Stimulated activated CD8-positive, alpha-beta memory T cell treated with anti-CD3 and anti-CD28 coated beads, Interleukin-4, amount 100 ng/mL, for 1 hour (primary cell): ENCODE measurements at places on chromosomes 3 and 15.

- no peak for DNase-seq
Measured at GRCh38 chr15:40554161-40554525, 10.7 kb downstream of the CCDC32 start.

GRCh38 chr15:31328428-31328968 lies 1.9 kb downstream of the KLF13 start:
- DNase-seq: no peak

GRCh38 chr15:40336744-40337122 lies 4.0 kb downstream of the CCDC9B start:
- DNase-seq: no peak

DNA sequence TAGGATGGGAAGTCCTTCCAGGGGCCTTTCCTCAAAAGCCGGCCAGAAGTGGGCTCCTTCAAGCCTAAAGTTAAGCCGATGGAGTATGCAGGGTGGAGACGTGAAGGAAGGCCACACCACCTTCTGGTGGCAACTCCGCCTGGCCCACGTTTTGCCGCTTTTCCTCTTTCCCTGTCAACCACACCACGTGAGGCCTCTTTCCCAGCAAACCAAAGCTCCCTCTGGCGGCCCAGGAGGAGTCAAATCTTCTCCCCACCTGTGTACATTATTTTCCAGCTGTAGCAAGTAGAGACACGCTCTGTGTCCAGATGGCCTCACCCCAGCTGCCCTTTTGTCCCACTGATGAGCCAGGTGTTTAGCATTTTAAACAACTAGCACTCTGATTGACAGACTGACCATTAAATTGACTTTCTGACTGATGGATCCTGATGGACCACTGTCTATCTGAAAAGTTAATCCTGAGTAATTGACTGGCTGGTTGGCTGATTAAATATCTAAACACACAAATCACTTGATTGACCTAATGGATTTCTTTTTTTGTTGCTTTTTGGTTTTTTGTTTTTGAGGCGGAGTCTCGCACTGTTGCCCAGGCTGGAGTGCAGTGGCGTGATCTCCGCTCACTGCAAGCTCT lies 59.6 kb upstream of the ZBTB38 start:
- no peak for DNase-seq

DNA sequence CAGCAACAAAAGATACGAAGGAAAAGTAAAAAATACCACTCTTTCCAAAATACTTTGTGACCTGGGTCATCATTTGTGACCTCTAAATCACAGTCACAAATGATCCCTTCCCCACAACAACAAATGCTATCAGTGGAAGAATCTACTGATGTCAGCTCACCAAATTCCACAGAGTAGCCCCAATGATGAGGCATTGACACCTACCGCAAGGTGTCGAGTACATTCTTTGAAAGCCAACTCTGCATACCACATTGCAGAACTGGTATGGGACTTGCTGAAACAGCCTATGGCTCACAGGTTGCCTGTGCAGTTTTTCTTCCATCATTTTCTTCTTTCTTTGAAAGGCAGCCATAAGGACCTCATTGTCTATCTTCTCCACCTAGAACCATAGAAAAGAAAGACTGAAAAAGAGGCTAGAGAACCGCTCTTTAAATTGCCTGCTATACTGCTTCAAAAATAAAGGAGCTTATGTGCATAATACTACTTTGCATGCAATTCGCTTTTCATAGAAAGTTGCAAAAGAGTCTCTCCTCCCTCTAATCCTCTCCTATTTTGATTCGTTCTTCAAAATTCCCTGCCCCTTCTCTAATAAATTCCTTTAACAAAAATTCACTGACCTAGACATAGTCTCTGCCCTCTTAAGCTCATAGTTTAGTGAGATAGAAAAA lies 21.4 kb upstream of the KPNA1 start:
- no peak for DNase-seq

DNA sequence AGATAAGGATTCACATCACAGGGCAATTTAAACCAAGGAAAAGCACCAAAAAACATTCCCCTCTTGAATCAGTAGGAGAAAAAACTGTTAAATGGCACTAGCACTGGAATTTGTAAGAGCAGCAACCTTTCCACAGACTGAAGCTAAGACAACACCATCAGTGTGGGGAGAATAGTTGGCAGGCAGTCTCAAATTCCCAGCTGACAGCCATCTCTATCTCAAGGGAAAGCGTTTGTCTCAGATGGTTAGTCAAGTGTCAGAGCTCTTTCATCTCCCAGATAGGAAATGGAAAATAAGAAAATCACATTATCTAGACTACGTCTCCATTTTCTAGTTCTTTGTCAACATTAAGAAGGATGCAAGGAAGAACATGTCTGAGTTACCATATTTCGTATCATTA lies 228.7 kb downstream of the WDR72 start:
- no peak for DNase-seq

DNA sequence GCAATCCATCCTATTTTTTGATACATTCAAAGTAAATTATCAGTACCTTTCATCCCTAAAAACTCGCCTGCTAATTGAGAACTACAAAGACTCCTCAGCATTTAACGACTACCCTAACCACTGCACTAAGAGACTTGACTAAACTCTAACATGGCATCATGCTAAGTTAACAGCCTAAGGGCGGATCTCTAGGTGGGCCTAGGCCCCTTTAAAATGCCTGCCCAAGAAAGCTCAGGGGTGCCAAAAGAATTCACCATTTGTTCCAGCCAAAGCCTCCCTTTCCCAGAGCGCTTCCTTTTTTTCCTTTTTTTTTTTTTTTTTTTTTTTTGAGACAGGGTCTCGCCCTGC lies 568 bp upstream of the NEK4 start:
- no peak for DNase-seq

- no peak for DNase-seq
Measured at GRCh38 chr15:83422081-83422480, 25.1 kb upstream of the SH3GL3 start.

DNA sequence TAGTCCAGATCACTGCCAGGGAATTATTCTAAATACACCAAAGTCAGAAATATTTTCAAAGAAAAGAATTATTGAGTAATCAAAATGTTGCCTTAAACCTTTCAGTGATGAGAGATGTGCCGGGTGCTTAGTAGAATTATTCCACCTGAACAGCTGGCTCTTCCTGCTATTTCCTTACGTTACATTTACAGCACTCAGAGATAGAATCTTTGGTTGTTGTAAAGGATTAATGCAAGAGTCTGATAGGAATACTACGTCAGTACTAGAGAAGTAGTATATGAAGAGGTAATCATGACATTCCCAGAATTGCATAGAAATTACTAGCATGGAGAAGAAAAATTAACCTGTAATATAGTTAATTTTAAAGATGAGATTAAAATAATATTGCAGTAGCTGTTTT lies 50.9 kb upstream of the ZDHHC23 start:
- no peak for DNase-seq

DNA sequence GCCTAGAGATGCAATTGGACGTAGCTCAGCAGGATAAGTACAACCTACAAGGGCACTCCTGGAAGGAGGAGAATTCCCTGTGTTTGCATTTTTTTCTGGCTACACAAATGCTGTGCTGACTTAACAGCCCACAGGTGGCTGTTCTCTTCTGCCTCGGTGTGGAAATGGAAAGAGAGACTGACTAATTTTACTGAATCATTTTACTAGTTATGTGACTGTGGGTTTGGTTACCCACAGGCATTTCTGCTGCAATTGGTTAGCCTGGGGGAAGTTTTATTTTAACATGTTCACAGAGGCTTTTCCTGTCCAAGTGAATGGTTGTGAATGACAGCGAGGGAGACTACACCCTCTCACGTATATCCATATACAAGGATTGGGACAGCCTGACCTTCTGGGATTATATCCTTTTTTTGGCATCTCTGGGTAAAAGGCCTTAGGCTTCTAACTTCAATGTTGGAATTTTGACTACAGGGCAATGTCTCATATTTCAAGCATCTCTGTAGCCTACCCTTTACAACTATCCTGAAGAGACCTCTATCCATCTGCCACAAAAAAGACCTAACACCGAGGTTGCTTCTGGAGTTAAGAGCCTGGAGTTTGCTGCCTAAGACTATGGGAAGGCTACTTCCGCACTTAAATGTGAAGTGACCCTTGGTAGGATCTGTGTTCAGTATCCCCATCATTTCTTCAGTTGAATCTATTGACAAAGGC lies 67.2 kb upstream of the TP63 start:
- no peak for DNase-seq

- no peak for DNase-seq
Measured at GRCh38 chr3:14911651-14912050, 35.7 kb upstream of the NR2C2 start.

DNA sequence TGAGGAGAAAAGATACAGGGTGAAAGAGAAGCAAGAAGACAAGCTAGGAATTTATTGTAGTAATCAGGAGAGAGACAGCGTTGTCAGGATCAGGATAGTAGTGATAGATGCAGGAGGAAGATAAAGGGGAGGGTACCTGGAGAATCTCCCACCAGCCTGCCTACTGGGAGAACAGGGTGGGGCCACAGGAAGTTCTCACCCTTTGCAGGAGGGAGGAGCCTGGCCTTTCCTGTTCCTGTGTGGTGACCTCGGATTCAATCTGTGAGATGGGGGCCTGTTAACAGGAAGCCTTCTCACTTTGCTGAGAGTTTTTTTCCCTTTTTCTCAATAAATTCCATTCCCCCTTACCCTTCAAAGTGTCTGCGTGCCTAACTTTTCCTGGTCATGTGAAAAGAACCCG lies 37.6 kb downstream of the GMPS start:
- no peak for DNase-seq

DNA sequence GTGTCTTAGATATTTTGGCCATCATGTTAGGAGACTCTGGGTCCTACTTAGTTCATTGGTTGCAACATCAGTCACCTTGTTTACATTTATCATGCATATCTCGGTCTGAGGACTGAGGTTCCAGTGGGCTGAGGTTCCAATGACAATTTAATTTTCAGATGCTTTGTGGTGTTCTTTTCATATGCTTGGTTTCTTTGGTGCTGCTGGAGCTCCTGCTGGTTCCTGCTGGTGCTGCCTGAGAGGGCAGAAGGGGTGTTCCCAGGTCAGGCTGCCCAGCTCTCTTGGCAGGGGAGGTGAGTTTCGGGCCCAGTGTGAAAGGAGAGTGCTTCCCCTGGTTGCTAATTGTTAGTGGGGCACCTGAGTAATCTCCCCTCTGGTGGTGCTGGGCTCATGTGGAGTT lies 6.9 kb upstream of the KLHL40 start:
- DNase-seq: no peak

DNA sequence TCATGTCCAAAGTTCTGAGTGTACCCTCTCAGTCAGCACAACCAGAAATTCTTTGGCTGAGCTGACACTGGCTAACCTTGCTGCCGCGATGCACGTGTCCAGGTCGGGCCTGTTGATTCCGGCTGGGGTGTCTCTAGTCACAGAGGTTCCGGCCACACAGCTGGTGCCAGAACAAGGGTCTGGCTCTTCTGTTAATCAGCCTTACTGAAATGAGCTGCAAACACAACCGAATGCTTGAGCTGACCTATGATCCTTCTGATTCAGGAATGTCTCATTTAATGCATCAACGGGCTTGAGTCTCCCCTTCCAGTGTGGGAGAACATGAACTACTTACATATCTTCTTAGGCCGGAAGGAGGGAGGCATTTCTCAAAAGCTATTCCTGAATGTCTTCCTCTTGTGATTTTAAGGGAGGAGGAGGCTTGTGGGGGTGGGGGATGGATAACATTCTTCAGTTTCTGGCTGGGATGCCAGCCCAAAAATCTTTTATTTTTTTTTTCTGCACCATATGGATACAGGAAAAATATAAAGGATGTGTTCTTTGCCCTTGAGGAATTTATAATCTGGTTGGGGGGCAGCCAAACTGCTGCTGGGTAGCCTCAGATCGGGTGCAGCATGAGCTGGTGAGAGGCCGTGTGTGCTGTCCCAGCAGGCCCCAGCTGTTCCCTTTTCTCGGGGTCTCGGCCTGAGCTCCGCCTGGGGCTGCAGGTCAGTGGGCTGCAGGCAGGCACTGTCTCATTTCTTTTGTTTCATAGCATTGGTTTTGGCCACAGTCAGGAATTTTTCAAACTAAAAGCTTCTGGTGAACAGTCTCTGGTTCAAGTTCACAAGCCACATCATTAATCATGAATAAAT lies 319.1 kb upstream of the TBL1XR1 start:
- DNase-seq: no peak

DNA sequence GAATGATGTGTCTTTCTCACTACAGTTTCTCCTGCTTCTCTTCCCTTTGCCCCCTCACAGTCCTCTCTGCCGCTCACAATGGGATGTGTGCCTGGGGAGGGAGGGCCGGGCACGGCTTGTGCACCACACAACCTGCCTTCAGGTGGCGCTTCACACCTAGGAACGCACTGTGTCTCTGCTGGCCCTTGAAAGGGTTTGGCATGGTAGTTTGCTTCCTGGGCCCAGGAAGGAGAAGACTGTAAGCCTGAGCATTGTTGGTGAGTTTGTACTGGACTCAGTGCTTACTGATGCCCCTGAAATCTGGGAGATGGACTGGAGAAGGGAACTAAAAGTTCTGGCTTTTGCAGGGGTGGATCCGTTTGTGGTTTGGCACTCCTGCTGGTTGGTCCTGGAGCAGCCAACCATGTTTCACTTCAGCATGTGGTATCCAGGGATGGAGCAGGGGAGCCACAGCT lies 9.2 kb downstream of the ALPK3 start:
- no peak for DNase-seq
